Activated naive CD4-positive, alpha-beta T cell (primary cell): ENCODE measurements at places on chromosomes 6 and 20.

- DNase-seq: no peak
These were observed 43.6 kb downstream of the CDYL start for GRCh38 chr6:4819706-4820283.

DNA sequence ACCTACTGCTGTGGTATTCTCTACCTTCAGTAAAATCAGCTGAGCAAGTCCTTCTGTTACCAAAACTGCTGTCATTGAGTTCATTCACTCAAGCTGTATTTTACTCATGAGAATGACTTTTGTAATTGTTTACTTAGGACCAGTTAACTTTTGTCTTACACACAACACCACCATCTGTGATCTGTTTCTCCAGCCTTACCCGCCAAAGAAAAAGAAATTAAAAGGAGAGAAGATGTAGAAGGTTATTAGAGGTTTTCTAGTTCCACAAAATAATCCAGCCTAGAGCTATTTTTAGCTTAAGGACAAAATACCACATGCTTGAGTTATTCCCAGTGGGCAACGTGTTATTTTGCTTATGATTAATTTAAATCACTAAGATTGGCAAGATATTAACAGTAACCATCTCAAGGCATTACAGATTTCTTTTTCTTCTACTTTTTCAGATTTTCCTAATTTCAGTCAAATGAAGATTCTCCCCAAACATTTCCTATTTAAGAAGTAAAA lies 38.2 kb downstream of the FAM8A1 start:
- no peak for DNase-seq

DNA sequence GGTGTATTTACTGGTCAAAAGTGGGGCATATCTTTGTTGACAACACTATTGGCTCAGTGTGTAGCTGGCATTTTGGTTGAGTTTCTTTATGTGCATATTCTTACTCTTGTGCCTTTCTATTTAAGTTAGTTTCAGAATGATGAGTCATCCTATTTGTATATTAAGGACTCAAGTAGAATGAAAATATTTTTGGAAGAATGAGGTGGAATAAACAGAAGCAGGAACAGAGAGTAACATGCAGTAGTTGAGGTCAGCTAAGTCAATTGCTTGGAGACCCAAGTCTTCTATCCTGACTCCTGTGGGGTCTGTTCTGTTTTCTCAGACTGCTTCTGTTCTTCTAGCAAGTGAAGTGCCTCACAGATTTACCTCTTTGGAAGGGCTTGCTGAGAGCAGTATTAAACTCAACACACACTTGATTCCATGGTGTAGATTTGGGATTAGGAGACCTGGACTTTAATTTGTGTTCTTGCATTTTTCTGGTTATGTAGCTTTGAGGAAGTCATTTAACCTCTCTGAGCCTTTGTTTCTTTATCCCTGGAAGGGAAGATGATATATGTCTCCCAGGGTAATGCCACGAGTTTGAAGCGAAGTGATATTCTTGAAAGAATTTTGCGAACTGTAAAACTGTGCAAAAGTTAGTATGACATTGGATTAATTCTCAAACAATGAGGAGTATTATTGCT lies 324.3 kb downstream of the QKI start:
- DNase-seq: no peak

- DNase-seq: no peak
These were observed 40.0 kb upstream of the KCNK16 start for GRCh38 chr6:39362487-39362865.

- DNase-seq: no peak
These were observed 22.5 kb upstream of the CST3 start for GRCh38 chr20:23659989-23660837.

GRCh38 chr6:47083586-47084047 lies 41.5 kb upstream of the ADGRF1 start:
- no peak for DNase-seq

- no peak for DNase-seq
These were observed 36.9 kb upstream of the FRMD1 start for GRCh38 chr6:168115748-168116437.

DNA sequence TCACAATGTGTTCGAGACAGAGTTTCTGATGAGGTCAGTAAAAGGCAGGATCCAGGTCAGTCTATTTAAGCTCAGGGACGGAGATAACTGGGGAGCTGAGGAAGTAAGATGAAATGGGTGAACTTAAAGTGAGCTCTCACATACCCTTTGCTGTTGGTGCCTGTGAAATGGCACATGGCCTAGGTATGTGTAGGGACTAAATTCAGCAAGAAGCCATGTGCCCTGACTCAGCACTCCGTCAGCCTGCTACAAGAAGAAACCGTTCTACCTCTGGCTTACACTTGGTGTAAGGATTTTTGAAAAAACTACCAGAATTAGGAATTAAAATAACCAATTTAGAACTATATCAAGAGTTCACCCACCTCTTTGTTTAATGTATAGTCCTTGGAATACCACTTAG lies 41.1 kb upstream of the TRDN start:
- no peak for DNase-seq

DNA sequence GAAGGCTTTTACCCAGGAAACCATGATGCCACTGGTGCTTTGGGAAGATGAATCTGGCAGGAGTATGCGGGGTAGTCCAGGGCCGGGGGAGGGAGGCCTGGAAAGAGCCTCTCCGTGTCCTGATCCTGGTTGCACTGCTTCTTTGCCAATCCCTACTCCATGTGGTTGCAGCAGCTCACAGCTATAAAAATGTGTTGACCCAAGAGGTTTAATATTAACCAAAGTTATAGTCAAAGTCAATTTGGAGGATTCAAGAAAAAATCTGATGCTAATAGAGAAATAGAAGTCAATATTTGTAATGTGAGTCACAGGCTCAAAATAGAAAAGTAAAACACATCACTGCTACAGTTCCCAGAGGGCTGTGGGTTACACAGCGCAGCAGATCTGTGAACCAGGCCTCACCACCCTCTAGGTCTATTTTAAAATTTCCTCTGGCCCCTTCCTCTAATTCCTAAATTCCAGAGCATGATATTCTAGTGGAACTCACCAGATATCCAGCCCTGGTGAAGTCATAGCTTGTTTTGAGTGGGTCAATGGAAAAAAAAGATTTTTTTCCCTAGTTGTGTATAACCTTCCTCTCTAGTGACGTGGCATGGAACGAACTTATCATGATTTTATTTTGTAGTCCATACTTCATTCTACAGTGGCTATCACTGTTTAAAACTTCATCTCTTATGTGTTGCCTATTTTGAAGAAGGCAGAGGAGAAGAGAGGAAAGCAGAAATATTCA lies 63.2 kb upstream of the BMP2 start:
- no peak for DNase-seq

DNA sequence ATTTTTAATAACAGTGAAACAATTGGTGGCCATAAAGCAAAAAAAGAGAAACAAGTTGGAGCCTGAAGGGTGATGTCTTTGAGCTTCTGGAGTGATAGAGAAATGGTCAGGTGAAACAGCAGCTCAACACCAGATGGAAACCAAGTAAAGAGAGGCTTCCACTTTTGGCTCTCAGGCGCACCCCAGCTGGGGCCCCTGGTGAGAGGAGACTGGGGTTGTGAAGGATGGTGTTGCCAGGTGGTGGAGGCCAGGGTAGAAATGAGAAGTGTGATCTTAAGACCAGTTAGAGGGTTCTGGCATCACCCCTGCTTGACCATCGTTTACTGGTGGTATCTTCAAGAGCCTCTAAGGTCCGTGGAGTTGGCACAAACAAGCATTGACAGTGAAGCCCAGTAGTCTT lies 126.0 kb upstream of the AKIRIN2 start:
- DNase-seq: no peak

GRCh38 chr6:160058603-160059215 lies 62.9 kb upstream of the SLC22A1 start:
- DNase-seq: no peak

DNA sequence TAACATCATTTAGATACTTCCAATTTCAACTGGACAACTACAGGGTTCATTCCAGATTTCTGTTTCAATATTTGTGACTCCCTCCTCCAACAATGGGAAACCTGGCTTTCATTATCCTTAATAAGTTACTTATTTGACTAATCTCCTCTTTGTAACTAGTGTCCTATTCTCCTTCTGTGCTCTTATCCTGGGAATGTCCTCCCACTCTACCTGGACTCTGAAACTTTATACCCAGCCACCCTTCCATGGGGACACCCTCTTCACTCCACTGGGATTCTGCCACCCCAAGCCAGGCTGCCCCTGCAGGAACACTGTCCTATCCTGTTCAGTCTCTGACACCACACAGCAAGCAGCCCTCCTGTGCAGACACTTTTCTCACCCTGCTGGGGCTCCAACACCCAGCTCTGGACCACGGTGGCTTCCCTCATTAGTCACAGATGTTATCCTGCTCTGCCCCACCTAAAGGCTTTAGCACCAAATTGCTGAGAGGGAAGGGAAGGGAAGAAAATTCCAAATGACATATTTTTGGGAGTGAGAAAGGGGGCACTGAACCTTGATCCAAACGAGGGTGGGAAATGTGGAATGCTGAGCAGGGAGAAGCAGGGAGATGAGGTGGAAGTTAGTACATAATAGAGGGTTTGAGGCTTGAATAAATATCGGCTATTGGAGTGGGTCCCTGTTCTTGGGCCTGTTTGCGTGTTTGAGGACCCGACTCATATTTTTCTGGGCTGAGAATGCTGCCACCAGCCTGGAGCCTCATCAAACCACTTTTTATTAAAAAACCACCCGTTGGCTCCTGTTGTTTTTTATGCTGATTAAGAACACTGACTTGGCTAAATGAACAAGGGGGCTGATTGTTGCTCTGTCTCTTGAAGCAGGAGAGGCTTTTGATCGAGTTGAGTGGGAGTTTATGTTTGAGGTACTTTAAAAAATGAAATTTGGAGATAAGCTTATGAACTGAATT lies 54.0 kb upstream of the AKIRIN2 start:
- no peak for DNase-seq

DNA sequence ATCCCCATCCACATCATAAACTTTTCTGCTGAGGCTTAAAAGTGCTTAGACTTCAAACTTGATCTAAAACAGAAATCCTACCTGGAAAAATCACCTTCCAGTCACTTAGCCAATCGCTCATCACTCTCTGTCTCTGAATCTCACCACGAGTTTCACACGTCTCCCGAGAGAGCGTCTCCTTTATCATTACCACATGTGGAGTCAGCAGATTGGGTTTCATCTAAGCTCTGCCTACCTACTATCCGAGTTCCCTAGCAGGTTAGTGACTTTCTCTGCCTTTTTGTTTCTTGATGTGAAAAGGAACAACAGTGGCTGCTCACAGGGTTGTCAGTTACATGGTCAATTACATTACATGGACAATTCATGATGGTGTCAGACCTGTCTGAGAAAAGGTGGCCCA lies 286.2 kb downstream of the ESR1 start:
- no peak for DNase-seq

DNA sequence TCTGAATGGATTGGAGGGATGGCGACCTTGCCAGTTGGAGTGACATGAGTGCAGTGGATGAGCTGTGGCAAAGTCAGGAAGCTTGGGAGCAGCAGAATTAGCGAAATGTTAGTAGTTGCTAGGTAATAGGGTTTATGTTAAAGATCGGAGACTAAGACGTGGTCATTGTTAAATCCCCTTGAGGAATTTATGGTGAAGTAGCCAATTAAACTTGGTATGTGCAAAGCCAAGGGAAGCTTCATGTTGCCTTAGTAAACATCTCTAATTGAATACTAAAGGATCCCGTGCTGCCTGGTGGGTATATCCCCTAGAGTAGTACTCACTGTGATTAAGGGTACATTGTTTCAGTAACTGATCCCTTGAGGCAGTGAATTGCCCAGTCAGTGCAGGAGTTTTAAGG lies 106.0 kb downstream of the PRIM2 start:
- DNase-seq: no peak

GRCh38 chr6:81736428-81736827 lies 16.1 kb downstream of the TENT5A start:
- DNase-seq: no peak

GRCh38 chr6:24334285-24334684 lies 23.6 kb downstream of the DCDC2 start:
- no peak for DNase-seq

- DNase-seq: no peak
These were observed 42.7 kb upstream of the FAM210B start for GRCh38 chr20:56316051-56316450.
